ENCODE measurements at places on chromosomes 3 and 15. TPM values are rescaled to one million over a fixed set of nuclear protein-coding genes. Genes with fewer than 3 reads are reported as not detected.

Gene RASL12
- 3.2 TPM for total RNA-seq

Gene CACNA2D3
- total RNA-seq, result 6.1 TPM

Gene ARHGEF26
- 0.42 TPM for total RNA-seq

Gene SEMA3G
- total RNA-seq, result 12.8 TPM

Gene SLCO2A1
- 3.7 TPM for total RNA-seq

Measured in psoas muscle (tissue), 8 donors.